ENCODE measurements at places on chromosomes 12 and 14.

GRCh38 chr14:102089621-102090343, 2.9 kb upstream of the HSP90AA1 start:
- H3K36me3 ChIP-seq: peaks cover 16% of the 10 kb centered on the region
- peaks cover 29% of the 10 kb centered on the region for H3K4me1 ChIP-seq
- H3K27ac ChIP-seq: peak overlapping the region; percentile 38
- H3K27me3 ChIP-seq: no peaks in the 10 kb centered on the region
- no peak for DNase-seq
- peak overlapping the region; percentile 89 for H3K4me3 ChIP-seq

- H3K4me3 ChIP-seq: no peak overlapping the region
- no peaks in the 10 kb centered on the region for H3K27me3 ChIP-seq
- peaks cover 48% of the 10 kb centered on the region for H3K4me1 ChIP-seq
- peaks cover 46% of the 10 kb centered on the region for H3K36me3 ChIP-seq
These were observed 8.0 kb downstream of the YY1 start for GRCh38 chr14:100246809-100247428.

DNA sequence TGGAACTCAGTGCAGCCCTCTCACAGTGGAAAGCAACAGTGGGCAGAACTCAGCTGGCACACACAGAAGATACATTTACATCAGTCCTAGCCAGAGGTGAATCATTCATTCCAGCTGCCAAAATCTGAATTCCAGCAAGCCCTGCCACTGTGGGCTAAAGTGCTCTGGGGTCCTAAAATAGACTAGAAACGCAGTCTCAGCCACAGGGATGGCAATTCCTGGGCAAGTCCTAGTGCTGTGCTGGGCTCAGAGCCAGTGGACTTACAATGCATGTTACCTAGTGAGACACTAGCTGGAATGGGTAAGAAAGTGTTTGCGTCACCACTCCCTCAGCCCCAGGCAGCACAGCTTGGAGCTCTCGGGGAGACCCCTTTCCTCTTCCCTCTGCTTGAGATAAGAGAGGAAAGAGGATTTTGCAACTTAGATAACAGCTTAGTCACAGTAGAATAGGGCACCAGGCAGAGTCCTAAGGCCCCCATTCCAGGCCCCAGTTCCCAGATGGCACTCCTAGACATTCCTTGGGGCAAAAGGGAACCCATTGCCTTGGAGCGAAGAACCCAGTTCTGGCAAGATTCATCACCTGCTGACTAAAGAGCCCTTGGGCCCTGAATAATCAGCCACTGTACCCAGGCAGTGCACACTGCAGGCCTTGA, 592.9 kb downstream of the FSCB start:
- no peak overlapping the region for H3K4me3 ChIP-seq
- H3K4me1 ChIP-seq: no peaks in the 10 kb centered on the region
- no peaks in the 10 kb centered on the region for H3K36me3 ChIP-seq
- H3K27me3 ChIP-seq: no peaks in the 10 kb centered on the region

- DNase-seq: no peak
- H3K27me3 ChIP-seq: no peaks in the 10 kb centered on the region
- H3K27ac ChIP-seq: no peak overlapping the region
- H3K36me3 ChIP-seq: peaks cover 26% of the 10 kb centered on the region
- H3K4me1 ChIP-seq: peaks cover 2% of the 10 kb centered on the region
These were observed 60.3 kb downstream of the ATP2B1 start for GRCh38 chr12:89648211-89648930.

- H3K27ac ChIP-seq: no peak overlapping the region
- DNase-seq: no peak
- H3K4me3 ChIP-seq: no peak overlapping the region
These were observed 9.9 kb downstream of the TBK1 start for GRCh38 chr12:64461634-64462414.

- H3K27me3 ChIP-seq: peaks cover under 1% of the 10 kb centered on the region
- H3K4me1 ChIP-seq: no peaks in the 10 kb centered on the region
- no peak overlapping the region for H3K4me3 ChIP-seq
- H3K27ac ChIP-seq: no peak overlapping the region
- DNase-seq: no peak
These were observed 6.3 kb upstream of the DICER1 start for GRCh38 chr14:95163666-95164065.

DNA sequence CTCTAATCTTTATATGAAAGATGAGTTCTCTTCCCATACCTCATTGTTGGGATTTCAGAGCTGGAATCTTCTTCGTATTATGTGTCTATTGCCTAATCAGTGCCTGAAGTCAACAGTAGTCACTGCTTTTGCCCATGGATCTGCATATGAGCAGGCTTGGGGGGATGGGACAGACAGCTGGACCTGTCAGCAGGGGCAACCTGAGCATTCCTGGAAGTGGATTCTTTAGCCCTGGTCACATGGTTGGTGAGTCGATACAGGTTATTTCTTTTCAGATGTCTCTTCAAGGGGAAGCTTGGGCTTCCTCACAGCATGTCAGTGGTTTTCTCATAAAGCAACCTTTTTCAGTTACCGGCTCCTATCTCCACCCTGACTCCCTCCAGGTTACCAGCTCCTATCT, 97.3 kb upstream of the RBM19 start:
- no peak for DNase-seq
- no peaks in the 10 kb centered on the region for H3K36me3 ChIP-seq
- no peaks in the 10 kb centered on the region for H3K4me1 ChIP-seq
- no peaks in the 10 kb centered on the region for H3K27me3 ChIP-seq
- no peak overlapping the region for H3K4me3 ChIP-seq
- no peak overlapping the region for H3K27ac ChIP-seq

GRCh38 chr12:79514730-79515529, 175.8 kb downstream of the PAWR start:
- no peak for DNase-seq
- H3K36me3 ChIP-seq: no peaks in the 10 kb centered on the region
- H3K4me3 ChIP-seq: no peak overlapping the region
- no peaks in the 10 kb centered on the region for H3K27me3 ChIP-seq

- no peak overlapping the region for H3K4me3 ChIP-seq
- H3K27ac ChIP-seq: no peak overlapping the region
- peaks cover 62% of the 10 kb centered on the region for H3K36me3 ChIP-seq
- H3K4me1 ChIP-seq: peaks cover 15% of the 10 kb centered on the region
These were observed 15.2 kb downstream of the FGFR1OP2 start for GRCh38 chr12:26953447-26953846.

GRCh38 chr14:35353409-35354172, 51.0 kb downstream of the NFKBIA start:
- H3K27me3 ChIP-seq: no peaks in the 10 kb centered on the region
- DNase-seq: no peak
- no peak overlapping the region for H3K4me3 ChIP-seq
- no peaks in the 10 kb centered on the region for H3K36me3 ChIP-seq
- peaks cover 27% of the 10 kb centered on the region for H3K4me1 ChIP-seq
- no peak overlapping the region for H3K27ac ChIP-seq

GRCh38 chr14:53006931-53007562, 56.2 kb upstream of the FERMT2 start:
- H3K4me3 ChIP-seq: no peak overlapping the region
- H3K27ac ChIP-seq: no peak overlapping the region
- H3K36me3 ChIP-seq: no peaks in the 10 kb centered on the region
- DNase-seq: no peak

- no peaks in the 10 kb centered on the region for H3K36me3 ChIP-seq
- no peak overlapping the region for H3K4me3 ChIP-seq
- DNase-seq: no peak
- H3K4me1 ChIP-seq: no peaks in the 10 kb centered on the region
- no peak overlapping the region for H3K27ac ChIP-seq
- no peaks in the 10 kb centered on the region for H3K27me3 ChIP-seq
These were observed 705.1 kb downstream of the MED13L start for GRCh38 chr12:115572440-115572839.

GRCh38 chr12:17284873-17285272, 678.9 kb upstream of the LMO3 start:
- H3K4me3 ChIP-seq: no peak overlapping the region
- no peak overlapping the region for H3K27ac ChIP-seq
- DNase-seq: no peak
- no peaks in the 10 kb centered on the region for H3K36me3 ChIP-seq
- no peaks in the 10 kb centered on the region for H3K27me3 ChIP-seq
- H3K4me1 ChIP-seq: no peaks in the 10 kb centered on the region

DNA sequence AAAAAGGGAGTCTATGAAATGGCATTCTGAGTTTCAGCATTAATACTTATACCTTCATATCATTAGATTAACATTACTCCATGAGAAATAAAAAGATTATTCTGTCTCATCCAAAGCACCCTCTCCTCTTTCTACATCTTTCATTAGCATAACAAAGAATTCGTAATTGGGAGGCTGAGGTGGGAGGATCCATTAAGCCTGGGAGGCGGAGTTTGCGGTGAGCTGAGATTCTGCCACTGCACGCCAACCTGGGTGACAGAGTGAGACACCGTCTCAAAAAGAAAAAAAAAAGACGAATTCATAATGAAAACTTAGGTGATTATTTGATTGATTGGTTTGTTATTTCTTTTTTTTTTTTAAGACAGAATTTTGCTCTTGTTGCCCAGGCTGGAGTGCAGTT, 1.8 kb upstream of the CDK17 start:
- no peak for DNase-seq
- peak overlapping the region; percentile 90 for H3K4me3 ChIP-seq
- no peaks in the 10 kb centered on the region for H3K27me3 ChIP-seq
- no peaks in the 10 kb centered on the region for H3K36me3 ChIP-seq
- H3K4me1 ChIP-seq: peaks cover 32% of the 10 kb centered on the region

DNA sequence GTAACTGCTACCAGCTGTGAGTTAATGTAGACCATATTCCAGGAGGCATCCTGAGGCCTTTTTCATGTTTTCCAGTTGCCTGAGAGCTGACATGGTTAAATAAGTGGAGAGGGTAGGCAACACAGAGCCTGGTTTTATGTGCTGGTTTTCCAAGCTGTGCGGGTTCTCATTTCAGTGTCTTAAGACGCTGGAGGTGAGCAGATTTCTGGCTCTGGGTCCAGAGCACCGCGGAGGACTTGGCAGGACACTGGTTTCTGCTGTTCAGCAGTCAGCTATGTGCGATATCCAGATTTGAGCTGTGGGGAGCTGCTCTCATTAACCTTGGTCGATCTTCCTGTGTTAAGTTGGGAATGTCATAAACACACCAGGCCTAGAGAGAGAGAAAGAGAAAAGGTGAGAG, 680.8 kb downstream of the BCL11B start:
- H3K27me3 ChIP-seq: no peaks in the 10 kb centered on the region
- H3K36me3 ChIP-seq: no peaks in the 10 kb centered on the region
- H3K4me3 ChIP-seq: no peak overlapping the region

- H3K4me3 ChIP-seq: no peak overlapping the region
- no peaks in the 10 kb centered on the region for H3K27me3 ChIP-seq
- no peak overlapping the region for H3K27ac ChIP-seq
- no peaks in the 10 kb centered on the region for H3K4me1 ChIP-seq
- peaks cover 63% of the 10 kb centered on the region for H3K36me3 ChIP-seq
These were observed 86.0 kb upstream of the ATF1 start for GRCh38 chr12:50677858-50678257.

GRCh38 chr12:114616081-114616480, 67.9 kb downstream of the TBX3 start:
- H3K4me3 ChIP-seq: no peak overlapping the region
- H3K36me3 ChIP-seq: no peaks in the 10 kb centered on the region
- no peaks in the 10 kb centered on the region for H3K4me1 ChIP-seq
- H3K27ac ChIP-seq: no peak overlapping the region

GRCh38 chr12:133130808-133131128, 341 bp downstream of the ZNF10 start:
- H3K4me1 ChIP-seq: peaks cover 11% of the 10 kb centered on the region
- no peak for DNase-seq
- peak overlapping the region; percentile 99 for H3K27ac ChIP-seq

DNA sequence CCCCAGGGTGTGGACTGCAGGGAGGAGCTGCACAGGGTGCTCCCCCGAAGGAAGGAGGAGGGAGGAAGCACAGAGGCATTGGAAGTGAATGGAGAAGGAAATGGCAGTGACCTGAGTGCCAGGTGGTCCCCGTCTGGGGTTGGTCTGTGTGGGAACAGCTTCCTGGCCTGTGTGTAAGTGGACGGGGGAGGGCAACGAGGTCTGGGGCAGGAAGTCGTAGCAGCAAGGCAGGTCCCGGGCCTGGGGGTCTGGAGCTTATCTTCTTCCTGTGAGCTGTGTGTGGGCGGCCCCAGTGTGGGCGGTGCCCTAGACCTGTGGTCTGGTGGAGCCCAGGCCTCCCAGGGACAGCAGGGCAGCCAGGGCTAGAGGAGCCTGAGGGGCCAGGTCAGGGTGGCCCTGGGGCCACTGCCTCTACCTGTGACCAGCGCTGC, 382.1 kb downstream of the TMEM121 start:
- no peak for DNase-seq
- H3K4me1 ChIP-seq: no peaks in the 10 kb centered on the region
- no peaks in the 10 kb centered on the region for H3K36me3 ChIP-seq
- H3K4me3 ChIP-seq: no peak overlapping the region
- no peak overlapping the region for H3K27ac ChIP-seq

DNA sequence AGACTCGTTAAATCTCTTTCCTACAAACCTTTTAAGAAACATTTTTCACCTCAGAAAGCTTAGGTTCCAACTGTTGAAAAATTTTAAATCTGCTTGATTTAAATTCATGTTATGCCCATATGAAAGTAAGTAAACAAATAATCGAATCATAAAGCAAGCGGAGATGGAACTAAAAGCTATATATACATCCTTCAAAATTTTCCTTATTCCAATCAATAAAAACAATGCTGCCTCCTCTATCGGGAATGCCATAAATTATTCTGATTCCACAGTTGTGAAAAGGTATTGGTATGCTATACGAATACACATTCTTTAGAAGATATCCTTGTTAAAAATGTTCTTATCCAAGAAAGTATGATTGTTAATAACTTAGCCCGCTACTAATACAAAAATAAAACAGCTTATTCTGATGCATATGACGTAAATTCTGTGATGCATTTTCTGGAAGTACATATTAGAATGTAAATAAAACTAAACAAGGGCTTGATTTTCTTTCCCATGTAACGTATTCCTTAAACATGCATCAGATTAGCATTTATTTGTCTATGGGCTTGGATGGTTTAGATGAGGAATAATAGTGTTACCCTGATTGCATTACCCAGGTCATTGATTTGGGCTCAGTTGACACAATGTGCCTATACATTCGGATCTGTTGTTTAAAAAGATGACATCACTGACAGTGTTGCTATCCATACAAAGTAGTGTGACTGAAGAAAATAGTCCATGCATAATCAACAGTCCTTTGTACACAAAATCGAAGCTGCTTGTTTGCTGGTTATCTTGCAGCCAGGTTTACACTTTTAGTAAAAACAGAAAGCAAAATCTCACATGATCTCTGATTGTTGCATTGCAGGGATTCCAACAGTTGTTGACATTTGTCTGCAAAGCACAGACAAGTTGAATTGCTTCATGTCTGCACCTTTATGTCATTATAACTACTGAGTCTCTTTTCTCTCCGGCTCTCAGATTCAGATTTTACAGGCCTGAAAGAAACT, 656 bp upstream of the DTD2 start:
- peaks cover 4% of the 10 kb centered on the region for H3K36me3 ChIP-seq
- H3K4me1 ChIP-seq: peaks cover 24% of the 10 kb centered on the region
- H3K4me3 ChIP-seq: peak overlapping the region; percentile 98
- DNase-seq: no peak
- peak overlapping the region; percentile 97 for H3K27ac ChIP-seq
- peaks cover 1% of the 10 kb centered on the region for H3K27me3 ChIP-seq

- no peak overlapping the region for H3K4me3 ChIP-seq
- DNase-seq: no peak
- H3K27me3 ChIP-seq: no peaks in the 10 kb centered on the region
- H3K36me3 ChIP-seq: no peaks in the 10 kb centered on the region
These were observed 22.3 kb upstream of the STK38L start for GRCh38 chr12:27221625-27222387.

Measured in activated T-helper 2 cell treated with anti-CD3 and anti-CD28 coated beads, Interferon-gamma antibody, Interleukin-2, Interleukin-4, amounts not matched to agents 10 μg/mL and 5 μg/mL and 100 μg/mL, durations not matched to agents 14 hours and 24 hours and 36 hours (primary cell).